Activated T-helper 9 cell treated with anti-CD3 and anti-CD28 coated beads, Interleukin-2, amount 50 U/mL, for 16 hours (primary cell): ENCODE measurements at places on chromosomes 11 and 22.

- DNase-seq, result no peak
These were observed 3.8 kb downstream of the ALKBH8 start for GRCh38 chr11:107561688-107562087.

DNA sequence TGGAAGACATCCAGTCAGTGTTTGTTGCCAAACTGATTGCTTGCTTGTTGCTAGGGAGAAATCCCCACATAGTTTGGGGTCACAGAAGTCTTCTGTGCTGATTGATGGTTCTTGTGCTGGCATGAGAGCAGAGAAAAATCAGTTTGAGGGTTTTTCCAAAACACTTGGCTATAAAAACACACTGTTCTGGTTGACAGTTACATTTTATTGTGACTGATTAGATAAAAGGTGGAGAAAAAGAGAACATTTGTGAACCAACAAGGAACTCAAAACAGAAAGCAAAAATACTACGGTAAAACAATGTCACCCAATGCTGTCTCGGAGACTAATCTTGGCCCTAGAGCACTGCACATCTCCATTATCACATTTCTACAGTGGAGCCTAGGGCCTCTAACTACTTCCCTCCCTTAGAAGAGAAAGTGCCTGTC is 14.4 kb upstream of the EIF4G2 start:
- no peak for DNase-seq

GRCh38 chr22:20904008-20904979 is 12.9 kb upstream of the CRKL start:
- DNase-seq, result no peak

DNA sequence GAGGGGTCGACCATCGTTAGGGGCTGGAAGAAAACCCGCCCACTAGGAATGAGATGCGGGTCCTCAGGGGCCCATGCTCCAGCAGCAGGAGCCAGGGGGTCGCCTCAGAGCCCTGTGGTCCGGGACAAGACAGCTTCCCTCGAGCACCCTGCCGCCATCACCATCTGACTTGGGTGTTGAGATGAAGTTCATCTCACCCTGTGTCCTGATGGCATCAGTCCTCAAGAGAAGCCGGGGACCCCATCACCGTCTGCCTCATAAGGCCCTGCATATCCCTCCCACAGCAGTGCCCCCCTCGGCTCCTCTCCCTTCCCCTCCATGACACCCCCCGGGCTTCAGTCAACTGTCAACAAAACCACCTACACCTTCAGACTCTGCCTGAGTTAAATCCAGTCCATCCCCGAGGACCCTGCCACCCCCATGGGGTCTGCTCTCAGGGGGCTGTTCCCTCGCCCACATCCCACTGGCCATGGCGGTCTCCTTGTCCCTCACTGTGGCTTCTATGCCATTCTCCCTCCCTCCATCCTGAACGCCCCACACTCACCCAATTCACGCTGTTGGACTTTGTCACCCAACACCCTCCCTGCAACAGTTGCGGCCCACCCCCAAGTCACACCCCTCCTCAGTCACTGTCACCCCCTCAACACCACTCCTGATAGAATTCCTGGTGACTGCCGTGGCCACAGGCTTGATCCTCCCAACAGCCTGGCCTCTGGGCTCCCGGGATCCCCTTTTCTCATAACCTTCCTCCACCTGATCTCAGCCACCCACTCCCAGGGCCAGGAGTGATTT is 87.7 kb upstream of the RTL6 start:
- no peak for DNase-seq

DNA sequence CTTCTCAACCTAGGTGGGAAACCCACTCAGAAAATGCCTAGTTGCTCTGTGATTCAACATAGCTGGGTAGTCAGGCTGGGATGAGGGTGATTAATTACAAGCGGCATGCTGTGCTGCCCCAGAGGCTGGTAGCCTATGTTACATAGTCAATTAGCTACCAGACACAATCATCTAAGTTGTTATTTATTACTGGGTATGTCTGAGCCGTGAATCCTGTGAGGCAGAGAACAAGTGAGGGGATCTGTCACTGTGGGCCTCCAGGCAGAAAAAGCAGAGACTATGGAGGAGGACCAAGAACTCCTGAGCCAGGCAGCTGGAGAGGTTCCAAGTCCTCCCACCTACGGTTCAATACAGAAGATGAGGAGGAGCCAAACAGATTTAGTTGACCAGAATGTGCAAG is 186.6 kb upstream of the BDNF start:
- no peak for DNase-seq
